Non-pigmented ciliary epithelial cell (primary cell): ENCODE measurements at places on chromosomes 13 and 19.

GRCh38 chr19:58586133-58586765, 13.1 kb upstream of the MZF1 start:
- no peak for DNase-seq

GRCh38 chr19:18254546-18255503, 19.4 kb downstream of the IQCN start:
- DNase-seq = no peak

DNA sequence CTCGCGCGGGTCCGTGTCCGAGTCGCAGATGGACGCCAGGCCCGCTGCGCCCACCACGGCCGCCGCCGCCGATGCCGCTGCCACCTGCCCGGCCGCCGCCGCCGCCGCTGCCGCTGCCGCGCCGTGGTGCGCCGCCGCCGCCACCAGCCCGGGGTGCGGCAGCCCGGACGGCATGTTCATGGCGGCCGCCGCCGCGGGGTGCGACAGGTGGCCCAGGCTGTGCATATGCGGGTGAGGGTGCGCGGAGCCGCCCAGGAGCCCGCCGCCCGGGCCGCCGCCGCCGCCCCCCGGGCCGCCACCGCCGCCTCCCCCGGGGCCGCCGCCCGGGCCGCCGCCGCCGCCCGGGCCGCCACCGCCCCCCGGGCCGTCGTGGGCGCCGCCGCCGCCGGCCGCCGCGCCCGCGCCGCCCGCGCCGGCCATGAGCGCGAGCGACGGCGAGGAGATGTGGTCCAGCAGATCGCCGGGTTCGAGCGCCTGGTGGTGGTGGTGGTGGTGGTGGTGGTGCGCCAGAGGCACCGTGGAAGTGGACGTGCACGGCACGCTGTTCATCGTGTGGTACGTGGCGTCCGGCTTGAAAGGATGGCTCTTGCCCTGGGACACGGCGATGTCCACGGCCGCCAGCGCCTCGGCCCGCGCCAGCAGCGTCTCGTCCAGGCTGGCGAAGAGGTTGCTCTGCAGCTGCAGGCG, 1.3 kb downstream of the POU4F1 start:
- no peak for DNase-seq

DNA sequence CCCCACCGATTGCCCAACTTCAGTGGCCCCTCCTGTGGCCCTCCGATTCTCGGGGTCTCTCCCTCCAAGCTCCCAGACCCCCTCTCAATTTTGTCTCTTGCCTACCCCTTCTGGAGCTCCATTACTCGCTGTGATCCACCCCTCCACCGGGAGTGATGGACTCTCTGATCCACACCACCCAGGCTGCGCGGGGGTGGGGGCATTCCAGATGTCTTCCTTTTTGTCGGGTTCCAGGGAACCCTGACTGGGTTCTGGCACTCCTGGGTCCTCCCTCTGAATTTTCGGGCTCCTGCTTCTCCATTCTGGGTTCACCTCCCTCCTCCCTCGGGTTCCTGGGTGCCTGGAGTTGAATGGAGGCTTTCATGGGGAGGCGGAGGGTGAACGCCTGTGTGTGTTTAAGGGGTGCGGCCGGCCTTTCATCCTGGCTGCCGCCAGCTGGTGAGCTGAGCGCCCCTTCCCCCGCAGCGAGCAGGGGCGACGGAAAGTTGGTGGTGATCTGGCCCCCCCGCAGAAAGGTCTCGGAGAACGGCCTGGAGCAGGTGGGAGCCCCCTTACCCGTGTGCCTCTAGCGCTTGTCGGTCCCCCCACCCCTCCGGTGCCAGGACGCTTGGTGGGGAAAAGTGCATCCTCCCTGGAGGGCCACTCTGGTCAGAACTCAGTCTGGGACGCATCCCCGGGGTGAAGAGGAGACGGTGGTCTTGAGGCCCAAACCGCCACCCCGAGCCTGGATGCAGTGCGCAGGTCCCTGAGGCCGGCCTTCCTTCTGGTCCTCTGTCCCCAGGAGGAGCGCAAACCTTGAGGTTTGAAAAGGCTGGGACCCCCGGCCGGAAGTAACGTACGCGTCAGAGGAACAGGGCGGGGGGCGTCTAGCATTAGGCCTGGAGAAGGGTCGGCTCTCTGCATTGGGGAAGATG, 1.6 kb downstream of the MISP3 start:
- no peak for DNase-seq
